ENCODE measurements at places on chromosomes 4 and X.

GRCh38 chr4:138977524-138977923, 38.1 kb upstream of the NOCT start:
- DNase-seq, result no peak

DNA sequence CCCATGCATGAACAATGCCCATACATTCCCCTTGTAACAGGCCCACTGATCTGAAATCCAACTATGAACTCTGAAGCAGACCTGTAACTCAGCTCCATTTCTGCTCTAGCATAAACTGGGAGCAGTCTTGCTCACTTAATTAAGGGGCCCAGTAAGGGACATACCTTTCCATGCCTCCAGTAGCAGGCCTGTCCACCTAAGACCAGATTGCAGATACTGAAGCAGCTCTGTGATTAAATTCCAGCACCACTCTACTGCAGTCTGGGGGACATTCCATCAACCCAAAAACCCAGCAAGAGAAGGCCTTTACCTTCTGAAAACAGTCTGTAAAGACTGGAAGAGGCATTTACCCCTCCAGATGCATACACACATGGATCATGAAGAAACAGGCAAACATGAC, 162.0 kb upstream of the NEIL3 start:
- DNase-seq, result no peak

- DNase-seq, result no peak
These were observed 8.7 kb downstream of the ATP5ME start for GRCh38 chr4:665381-665750.

DNA sequence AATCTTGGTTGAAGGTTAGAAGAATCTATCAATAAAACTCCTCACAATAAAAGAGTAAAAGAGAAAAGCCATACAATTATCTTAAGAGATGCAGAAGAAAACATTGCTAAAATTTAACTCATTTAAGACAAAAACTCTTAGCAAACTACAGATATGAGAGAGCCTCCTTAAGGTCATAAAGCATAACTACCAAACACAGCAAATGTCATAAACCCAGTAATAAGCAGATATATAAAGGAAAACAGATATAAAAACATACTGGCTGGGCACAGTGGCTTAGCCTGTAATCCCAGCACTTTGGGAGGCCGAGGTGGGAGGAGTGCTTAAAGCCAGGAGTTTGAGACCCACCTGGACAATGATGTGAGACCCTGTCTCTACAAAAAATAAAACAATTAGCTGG, 165.3 kb downstream of the FAM13A start:
- DNase-seq, result no peak

DNA sequence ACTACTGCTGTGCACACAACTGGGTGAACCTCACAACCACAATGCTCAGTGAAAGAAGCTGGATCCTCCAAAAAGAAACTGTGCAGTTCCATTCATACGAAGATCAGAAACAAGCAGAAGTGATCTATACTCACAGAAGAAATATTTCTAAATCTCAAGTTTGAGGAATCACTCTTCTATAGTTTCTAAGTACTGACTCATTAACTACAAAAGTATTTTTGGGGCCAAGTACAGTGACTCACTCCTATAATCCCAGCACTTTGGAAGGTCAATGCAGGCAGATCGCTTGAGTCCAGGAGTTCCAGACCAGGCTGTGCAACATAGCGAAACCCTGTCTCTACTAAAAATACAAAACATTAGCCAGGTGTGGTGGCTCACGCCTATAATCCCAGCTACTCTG, 51.3 kb upstream of the RELL1 start:
- DNase-seq, result no peak

DNA sequence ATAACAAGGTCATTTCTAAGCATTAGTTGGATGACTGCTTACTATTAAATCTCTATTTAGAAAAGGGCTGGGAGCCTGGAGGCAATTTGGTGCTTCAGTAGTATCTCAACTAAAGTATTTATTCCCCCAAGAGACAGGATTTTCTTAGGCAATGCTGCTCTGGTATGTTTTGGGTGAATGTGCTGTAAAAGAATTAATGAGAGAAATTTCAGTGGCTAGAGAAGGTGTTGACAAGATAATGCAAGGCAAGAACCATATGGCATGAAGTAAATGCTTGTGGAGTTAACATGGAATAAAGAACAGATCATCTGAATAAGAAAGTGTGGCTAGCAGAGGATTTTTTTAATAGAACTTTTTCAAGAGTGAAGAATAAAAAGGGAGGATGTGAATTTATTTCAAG, 3.9 kb downstream of the CYP2U1 start:
- no peak for DNase-seq

- DNase-seq, result no peak
These were observed 163.5 kb downstream of the PPP3CA start for GRCh38 chr4:101183666-101184373.

- DNase-seq, result no peak
These were observed 1.3 kb downstream of the PCDH7 start for GRCh38 chr4:30721185-30722091.

DNA sequence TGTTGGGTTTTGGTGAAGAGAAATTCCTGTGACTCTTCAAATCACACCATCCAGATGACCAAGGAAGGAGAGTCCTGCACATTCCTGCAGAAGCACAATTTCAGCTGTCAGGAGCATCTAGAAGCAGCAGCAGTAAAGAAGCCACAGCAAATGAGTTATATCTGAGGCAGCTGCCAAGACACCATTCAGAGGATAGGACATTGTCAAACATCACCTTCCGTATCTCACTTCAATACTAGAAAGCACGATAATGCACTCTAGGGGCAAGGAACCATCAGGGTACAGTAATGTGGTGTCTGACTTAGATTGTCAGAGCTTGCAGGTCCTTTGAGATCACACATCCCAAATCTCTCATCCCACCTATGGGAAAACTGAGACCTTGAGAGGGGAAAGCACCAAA, 134.5 kb downstream of the COL4A6 start:
- DNase-seq, result no peak

DNA sequence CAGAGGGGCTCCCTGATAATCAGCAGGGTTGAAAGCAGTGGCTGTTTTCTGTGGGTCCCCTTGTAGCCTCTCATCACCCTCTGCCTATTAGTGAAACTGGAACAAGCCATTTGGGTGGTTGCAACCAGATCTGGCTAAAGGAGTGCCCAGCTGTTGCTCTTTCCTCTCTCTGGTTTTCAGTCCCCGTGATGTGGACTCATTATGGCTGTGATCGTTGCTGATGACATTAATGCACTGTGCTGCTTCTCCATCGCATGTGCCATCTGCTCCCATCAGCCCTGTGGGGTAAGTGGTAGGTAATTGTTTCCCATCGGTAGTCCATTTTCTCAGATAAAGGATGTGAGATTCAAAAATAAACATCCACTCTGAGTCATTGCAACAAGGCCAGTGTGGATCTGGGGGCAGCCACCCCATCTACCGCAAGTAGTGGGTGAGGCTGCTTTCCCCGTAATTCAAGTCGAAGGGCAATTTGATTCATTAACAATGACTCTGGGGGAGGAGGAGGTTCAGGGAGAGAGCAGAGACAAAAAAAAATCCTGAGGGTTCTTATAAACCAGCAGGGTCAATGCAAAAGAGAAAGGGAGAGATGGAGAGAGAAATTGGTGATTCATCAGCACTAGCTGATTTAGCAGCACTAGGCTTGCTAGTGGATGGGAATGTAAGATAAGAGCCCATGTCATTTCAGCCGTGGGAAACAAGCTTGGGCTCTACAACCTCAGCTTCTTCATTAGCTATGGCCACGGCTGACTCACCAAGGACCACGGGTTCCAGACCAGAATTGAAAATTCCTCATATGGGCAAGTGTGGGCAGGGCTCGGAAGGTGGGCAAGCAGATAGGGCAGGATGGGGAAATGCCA, 357.8 kb downstream of the MID1IP1 start:
- no peak for DNase-seq

GRCh38 chrX:67545893-67546495, 2.2 kb downstream of the AR start:
- DNase-seq, result no peak

- no peak for DNase-seq
These were observed 69.9 kb upstream of the NRK start for GRCh38 chrX:105752338-105752956.

DNA sequence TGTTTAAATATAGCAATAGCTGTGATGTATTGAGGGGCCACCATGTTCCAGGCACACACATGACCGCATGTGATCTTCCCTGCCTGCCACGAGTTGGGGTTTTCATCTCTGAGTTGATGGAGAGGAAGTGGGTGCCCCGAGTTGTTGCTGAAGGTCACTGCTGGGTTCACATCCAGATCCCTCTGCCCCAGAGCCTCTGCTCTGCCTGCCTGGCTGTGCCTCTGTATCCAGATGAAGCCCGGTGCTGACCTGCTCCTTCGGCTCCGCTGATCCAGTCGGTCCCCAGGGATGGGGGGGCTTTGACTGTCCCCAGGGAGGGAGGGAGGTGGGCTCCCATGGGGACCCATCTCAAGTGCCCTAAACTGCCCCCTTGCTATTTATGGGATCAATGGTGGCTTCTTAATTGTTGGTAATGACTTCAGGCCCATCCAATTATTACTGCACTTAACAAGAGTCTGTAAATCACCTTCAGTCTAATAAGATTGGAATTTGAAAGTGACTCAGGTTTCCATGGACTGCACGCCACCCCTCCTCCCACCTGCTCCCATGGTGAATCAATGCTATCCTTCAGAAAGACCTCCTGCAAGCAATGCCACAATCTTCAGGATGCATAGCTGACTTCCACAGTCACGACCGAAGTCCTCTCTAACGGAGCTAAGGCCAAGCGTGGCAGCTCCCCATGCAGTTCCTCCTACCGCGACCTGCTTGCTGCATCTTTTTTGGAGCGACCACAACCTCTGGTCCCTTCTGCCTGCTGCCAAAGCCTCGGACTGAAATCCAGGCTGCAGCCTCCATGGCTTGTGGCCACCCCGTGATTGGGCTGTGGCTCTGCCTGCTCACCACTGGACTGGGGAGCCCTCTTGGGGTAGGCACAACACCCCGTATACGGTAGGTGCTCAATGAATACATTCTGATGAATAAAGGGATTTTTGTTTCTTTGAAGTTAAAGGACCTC, 73.1 kb downstream of the CPZ start:
- DNase-seq, result no peak

GRCh38 chr4:187209921-187210613, 486.4 kb upstream of the FAT1 start:
- no peak for DNase-seq

GRCh38 chr4:30653291-30653690, 66.9 kb upstream of the PCDH7 start:
- DNase-seq, result no peak

GRCh38 chr4:95869961-95870500, 30.1 kb downstream of the PDHA2 start:
- DNase-seq, result no peak

DNA sequence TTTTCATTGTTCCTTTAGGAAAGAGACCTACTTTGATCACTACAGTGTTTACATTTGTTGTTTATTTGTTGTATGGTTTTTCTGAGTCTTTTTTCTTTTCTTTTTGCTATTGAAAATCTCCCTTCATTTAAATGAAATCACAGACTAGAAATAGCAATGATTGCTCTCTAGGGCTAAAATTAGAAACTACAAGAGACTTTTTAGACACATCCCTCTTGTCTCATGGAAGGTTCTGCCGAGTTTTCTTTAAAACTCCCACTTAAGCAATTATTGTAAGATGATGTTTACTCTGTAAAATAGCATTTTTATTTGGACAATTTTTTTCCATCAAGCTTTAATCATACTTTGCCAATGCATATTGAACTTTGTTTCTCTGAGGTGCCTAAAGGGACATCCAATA, 136.6 kb downstream of the PALLD start:
- DNase-seq, result no peak

GRCh38 chr4:174464949-174465348, 57.3 kb downstream of the HPGD start:
- DNase-seq, result no peak

GRCh38 chrX:20418379-20419150, 151.9 kb upstream of the RPS6KA3 start:
- no peak for DNase-seq

GRCh38 chr4:126023896-126024295, 709.1 kb downstream of the FAT4 start:
- DNase-seq, result no peak

GRCh38 chr4:58136604-58137003, 1026.4 kb upstream of the IGFBP7 start:
- no peak for DNase-seq

DNA sequence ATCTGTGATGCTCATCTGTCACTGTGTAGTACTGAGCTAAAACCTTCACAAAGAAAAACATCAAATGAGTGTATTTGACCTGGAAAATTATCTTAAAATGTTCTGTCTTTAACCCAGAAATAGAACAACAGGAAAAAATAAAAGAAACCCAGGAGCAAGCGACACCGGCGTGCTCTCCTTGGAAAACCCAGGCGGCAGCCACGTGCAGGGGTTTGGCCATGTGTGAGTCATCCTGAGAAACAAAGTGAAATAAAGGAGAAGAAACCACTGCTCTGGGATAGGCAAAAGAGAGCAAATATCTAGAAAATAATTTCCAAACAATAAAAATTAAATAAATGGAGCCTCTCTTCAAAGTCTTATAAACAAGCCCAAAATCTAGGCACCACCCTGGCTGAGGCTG, 20.0 kb upstream of the TMEM128 start:
- DNase-seq, result no peak

DNA sequence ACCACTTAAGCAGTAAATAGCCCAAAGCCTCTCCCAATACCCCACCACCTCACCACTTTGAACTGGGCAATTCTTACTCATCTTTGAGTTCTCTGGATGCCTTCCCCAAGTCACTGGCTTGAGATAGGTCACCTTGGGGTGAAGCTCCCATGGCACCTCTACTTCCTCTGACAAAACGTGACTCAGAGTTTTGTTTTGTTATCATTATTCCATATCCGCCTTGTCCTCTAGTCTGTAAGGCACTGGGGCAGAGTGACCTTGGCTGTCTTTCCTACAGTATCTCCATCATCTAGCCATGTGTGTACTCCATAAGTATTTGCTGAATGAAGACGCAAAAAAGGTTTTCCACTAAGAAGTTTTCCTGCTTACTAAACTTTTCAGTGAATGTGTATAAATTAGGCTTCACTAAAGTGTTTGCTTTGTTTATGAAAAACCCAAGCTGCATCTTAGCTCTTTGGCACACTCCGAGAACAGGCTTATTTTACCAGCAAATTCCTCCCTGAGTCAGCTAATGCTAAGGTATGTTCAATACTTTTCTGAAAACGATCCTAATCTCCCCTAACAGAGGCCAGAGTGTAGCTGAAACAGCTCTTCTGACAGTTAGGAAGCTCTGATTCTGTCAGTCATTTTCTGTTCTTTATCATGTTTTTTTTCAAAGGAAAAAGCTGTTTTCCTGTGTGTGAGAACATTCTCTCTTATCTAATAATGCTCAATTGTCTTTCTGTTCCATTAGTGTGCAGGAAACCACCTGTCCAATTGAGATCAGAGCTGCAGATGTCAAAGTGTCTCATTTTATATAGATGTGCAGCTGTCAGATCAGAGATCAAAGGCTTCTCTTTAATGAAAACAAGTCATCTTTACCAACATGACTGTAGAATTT, 30.2 kb upstream of the TSPAN5 start:
- no peak for DNase-seq

DNA sequence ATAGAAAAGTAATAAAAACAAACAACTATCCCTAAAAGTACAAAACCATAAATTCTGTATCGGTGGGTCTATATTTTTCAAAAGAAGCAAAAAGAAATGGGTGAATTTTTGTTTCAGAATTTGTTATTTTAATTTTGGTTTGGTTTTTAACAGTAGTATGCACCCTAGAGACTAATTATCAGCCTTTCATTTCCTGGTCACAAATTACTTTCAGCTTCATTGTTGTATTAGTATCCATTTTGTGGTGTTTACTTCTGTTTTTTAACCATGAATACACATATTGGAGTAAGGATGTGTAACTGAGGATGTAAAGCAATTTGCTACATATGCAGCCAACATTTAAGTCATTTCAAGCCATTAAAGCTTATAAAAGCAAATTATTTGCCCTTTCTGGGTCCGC, 97.8 kb downstream of the LUZP4 start:
- no peak for DNase-seq

GRCh38 chr4:143406523-143406922, 69.8 kb downstream of the GAB1 start:
- no peak for DNase-seq
